ENCODE measurements at places on chromosomes 1 and 21.
A peak's percentile ranks its signal among the peaks of the same experiment; 100 is the strongest.

DNA sequence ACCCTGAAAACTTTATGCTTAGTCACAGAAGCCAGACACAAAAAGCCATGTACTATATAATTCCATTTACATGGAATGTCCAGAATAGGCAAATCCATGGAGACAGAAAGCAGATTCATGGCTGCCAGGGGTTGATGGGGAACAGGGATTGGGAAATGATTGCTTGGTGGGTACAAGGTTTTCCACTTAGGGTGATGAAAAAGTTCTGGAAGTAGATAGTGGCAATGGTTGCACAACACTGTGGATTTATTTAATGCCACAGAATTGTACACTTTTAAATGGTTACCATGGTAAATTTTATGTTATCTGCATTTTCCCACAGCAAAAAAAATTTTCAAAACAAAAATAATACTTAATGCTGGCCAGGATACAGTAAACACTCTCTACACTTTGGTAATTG, 40.6 kb downstream of the ENAH start:
- no peak for DNase-seq

DNA sequence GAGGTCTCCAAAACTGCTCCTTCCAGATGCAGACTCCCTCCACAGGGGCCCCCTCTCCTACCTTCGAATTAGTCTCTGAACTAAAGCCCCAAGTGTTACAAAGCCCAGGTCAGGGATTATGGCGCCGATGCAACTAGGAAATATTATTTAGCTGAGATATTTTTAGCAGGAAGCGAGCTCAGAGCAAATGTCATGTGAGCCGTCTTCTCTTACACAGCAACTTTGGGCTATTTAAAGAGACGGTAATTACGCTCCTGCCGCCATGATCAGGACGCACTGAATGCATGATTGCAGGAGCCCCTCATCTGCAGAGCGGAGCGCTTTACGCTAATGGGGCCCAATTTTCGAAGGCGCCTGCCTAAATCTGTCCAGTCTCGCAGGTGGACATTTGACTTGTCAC, 55.3 kb upstream of the TARDBP start:
- DNase-seq = no peak

- no peak for DNase-seq
Observed at GRCh38 chr1:198444792-198445191, 95.7 kb downstream of the ATP6V1G3 start.

GRCh38 chr1:221118938-221119320, 239.7 kb downstream of the HLX start:
- DNase-seq = no peak

DNA sequence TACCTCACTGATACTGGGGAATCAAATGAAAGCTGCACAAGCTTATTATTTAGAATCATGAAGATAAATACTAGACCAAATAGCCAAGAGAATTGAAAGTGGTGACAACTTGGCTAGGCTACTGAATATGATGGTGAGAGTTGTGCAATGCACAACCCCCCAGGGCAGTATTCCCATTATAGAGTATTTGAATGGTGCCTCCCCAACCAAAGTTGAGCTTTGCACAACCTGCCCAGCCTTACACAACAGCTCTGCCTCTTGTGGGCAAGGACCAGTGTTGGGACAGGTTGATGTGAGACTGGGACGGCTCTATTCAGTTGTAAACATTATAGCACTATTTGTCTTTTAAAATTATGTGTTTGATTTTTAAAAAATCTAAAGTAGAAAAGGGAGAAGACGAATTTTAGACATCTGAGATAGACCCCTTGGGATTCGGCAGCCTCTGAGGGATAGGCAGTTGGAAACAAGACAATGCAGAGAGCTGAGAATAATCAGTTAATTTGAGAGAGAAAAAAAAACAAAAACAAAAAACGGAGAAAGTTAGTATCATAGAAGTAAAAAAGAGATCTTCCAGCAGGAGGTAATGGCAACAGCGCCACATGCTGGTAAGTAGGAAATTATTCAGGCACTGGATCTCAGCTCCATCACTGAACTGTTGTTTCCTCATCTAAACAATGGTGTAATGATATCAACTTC, 91.0 kb upstream of the KCNA3 start:
- no peak for DNase-seq

DNA sequence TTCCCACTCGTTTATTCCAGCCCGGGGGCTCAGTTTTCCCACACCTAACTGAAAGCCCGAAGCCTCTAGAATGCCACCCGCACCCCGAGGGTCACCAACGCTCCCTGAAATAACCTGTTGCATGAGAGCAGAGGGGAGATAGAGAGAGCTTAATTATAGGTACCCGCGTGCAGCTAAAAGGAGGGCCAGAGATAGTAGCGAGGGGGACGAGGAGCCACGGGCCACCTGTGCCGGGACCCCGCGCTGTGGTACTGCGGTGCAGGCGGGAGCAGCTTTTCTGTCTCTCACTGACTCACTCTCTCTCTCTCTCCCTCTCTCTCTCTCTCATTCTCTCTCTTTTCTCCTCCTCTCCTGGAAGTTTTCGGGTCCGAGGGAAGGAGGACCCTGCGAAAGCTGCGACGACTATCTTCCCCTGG, 716 bp downstream of the OLIG2 start:
- no peak for DNase-seq

DNA sequence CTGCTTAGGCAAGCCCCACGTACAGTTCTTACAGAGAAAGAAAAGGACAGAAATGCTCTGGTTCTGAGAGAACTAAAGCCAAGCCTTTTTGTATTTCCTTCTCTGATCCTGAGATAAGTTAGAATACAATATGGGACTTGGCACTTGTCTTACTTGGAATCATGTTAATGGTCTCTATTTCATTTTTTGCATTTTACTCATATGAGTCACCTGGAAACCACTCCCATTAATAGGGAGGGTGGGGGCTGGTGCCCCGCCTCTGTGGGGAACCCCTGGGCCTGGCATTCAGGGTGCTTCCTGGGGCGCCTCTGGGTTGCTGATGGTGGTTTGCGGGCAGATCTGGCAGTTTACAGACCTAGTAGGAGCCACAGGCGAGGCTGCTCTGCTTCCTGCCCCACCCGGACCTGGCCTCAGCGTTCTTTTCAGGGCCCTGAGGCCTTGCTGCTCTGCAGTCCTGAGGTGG, 26.7 kb downstream of the TSPAN2 start:
- DNase-seq = peak; percentile 92

DNA sequence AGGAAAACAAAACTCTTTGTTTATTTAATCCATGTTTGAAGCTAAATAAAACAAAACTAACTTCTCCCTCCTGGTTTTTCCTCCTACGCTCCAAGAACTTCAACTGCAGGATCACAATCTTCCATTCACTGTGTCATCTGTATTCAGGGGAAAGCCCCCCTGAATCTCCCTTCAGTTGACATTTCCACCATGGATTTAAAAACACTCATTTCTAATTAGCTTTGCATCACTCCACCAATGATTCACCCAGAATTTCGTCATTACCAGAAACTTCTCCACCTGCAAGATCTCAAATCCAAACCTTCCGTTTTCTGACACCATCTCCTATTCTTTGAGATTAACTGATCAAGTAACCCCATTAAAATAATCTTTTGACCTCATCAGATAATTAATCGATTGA, 10.9 kb upstream of the RGS5 start:
- DNase-seq = no peak

DNA sequence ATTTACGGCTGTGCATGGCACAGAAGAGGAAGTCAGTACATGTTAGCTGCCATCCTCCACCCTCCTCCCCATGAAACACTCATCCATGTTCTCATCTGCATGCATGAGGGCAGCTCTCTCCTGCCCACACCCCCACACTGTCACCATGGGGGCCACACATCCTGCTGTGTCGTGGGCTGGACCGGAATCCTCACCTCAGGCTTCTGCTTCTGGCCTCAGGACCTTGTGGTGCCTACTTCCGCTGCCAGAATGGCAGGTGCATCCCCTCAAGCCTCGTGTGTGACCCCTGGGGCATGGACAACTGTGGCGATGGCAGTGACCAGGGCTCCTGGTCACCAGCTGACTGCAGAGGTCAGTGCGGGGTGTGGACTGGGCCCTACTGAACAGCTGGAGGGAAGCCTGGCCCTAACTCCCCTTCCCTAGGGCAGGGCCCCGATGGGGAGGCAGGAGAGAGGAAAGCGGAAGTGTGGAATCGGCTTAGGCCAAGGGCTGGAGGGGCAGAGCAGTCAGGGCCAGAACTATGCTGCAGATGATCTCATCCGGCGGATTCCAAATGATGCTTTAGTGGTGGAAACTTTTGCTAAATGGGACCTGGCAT, 3.8 kb downstream of the LDLRAD2 start:
- DNase-seq = no peak

GRCh38 chr1:188314557-188315137, 1485.9 kb downstream of the PLA2G4A start:
- no peak for DNase-seq

GRCh38 chr1:172733815-172734214, 74.9 kb downstream of the FASLG start:
- no peak for DNase-seq

Data from islet precursor cell (in vitro differentiated cells).